GM23338 (cell line): ENCODE measurements at places on chromosomes 12 and 14. TPM values are rescaled to one million over a fixed set of nuclear protein-coding genes. Genes with fewer than 3 reads are reported as not detected.

The MYH6 gene
- polyA plus RNA-seq, result 0.10 and 2.1 TPM in 2 replicates

The PTCSC3 gene
- not detected in 2 replicates for polyA plus RNA-seq

The SLC6A13 gene
- polyA plus RNA-seq, result not detected in 2 replicates

The RPL10L gene
- not detected in 2 replicates for polyA plus RNA-seq

The CLEC6A gene
- 0.21 TPM in 1 of 2 replicates, not detected in the other for polyA plus RNA-seq

The SYNE3 gene
- 0.02 TPM in 1 of 2 replicates, not detected in the other for polyA plus RNA-seq

The FAM181A gene
- not detected in 2 replicates for polyA plus RNA-seq

The CAMKK2 gene
- polyA plus RNA-seq, result 9.5 and 10.3 TPM in 2 replicates

The SLC5A8 gene
- polyA plus RNA-seq, result 0.10 TPM in 1 of 2 replicates, not detected in the other

The BHLHE41 gene
- 2.9 and 3.3 TPM in 2 replicates for polyA plus RNA-seq

The NUAK1 gene
- 4.7 and 5.4 TPM in 2 replicates for polyA plus RNA-seq

The ASPG gene
- 0.61 and 1.1 TPM in 2 replicates for polyA plus RNA-seq

The RD3L gene
- not detected in 2 replicates for polyA plus RNA-seq

The PSME1 gene
- 215 and 220 TPM in 2 replicates for polyA plus RNA-seq

The KRT83 gene
- not detected in 2 replicates for polyA plus RNA-seq

The CCDC38 gene
- polyA plus RNA-seq, result not detected in 2 replicates

The KIF26A gene
- polyA plus RNA-seq, result 5.6 and 6.4 TPM in 2 replicates

The KRT71 gene
- not detected in 2 replicates for polyA plus RNA-seq

The RASSF8 gene
- 11.5 and 13.4 TPM in 2 replicates for polyA plus RNA-seq

The LHX5 gene
- polyA plus RNA-seq, result 0.16 and 0.18 TPM in 2 replicates

The B3GNT4 gene
- polyA plus RNA-seq, result 1.8 and 2.4 TPM in 2 replicates

The P2RX2 gene
- 1.1 and 2.3 TPM in 2 replicates for polyA plus RNA-seq
